ENCODE measurements at places on chromosomes 11 and 22.

DNA sequence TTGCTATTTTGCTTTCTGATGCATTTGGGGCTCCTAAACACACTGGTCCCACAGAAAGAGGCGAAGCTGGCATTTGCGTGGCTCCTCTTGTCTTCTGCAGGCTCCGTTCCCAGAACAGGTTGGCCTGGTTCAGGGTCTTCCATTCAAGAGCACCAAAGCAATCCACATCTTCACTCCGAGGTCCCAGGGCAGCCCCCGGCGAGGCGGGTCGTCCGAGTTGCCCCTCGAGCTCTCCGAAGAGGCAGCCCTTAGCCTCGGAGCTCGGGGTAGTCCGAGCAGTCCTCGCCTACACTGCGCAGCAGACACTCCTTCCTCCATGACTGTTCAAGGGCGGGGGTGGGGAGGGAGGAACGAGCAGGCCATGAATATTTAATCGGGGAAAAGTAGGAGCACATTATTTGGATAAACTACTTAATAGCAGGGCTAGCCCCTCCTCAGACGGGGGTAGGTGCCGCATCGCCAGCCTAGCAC lies 321.3 kb downstream of the BLID start:
- DNase-seq: no peak

DNA sequence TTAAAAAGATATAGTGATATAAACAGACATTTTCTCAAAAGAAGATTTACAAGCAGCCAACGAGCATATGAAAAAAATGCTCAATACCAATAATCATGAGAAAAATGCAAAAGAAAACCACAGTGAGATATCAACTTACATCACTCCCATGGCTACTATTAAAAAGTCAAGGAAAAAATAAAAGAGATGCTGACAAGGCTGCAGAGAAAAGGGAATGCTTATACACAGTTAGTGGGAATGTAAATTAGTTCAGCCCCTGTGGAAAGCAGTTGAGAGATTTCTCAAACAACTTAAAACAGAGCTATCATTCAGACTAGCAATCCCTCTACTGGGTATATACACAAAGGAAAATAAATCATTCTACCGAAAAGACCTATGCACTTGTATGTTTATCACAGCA lies 97.1 kb upstream of the CARD18 start:
- DNase-seq: no peak

- DNase-seq: no peak
Measured at GRCh38 chr22:20089977-20090729, 10.1 kb downstream of the DGCR8 start.

- no peak for DNase-seq
Measured at GRCh38 chr11:2453436-2453835, 8.6 kb downstream of the KCNQ1 start.

GRCh38 chr11:57294225-57295131 lies 30.3 kb downstream of the TNKS1BP1 start:
- DNase-seq: no peak

GRCh38 chr22:22902247-22903001 lies 14.8 kb downstream of the IGLL5 start:
- no peak for DNase-seq

GRCh38 chr11:47932544-47932943 lies 47.8 kb upstream of the PTPRJ start:
- DNase-seq: no peak

Measured in nephron progenitor cell (in vitro differentiated cells).